ENCODE measurements at places on chromosomes 4 and X. TPM values are rescaled to one million over a fixed set of nuclear protein-coding genes. Genes with fewer than 3 reads are reported as not detected.

DNA sequence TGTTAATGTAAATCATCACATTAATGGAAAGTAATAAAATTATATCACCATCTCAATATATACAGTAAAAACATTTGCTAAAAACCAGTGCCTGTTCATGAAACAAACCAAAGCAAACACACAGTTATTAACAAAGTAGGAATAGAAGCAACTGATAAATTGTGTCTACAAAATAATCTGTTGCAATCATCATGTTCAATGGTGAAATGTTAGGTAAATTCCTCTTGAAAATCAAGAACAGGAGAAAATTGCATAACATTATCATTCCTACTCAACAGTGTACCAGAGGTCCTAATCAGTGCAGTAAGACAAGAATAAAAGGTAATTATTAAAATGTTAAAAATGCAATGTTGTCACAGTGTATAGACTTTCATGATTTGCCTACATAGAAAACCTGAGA lies 252.3 kb downstream of the TEX13A start:
- no peak for DNase-seq

DNA sequence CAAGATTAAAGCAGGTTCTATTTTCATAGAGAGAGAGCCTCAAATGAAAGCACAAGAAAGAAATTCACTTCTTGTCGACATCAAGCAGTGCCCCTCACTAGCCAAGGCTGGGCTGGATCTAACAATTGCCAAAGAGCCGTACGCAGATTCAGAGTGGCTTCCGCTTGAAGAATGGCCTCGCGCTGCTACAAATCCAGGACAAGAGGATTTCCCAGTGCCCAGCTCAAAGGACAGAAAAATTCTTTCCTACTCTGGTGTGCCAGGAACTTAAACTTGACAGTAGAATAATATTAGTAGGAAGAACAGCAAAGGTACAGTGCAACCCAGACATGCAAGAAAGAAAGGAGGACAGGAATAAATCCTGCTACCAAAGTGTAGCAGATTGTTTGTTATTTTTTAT lies 56.5 kb upstream of the PPARGC1A start:
- peak; percentile 36 for DNase-seq

DNA sequence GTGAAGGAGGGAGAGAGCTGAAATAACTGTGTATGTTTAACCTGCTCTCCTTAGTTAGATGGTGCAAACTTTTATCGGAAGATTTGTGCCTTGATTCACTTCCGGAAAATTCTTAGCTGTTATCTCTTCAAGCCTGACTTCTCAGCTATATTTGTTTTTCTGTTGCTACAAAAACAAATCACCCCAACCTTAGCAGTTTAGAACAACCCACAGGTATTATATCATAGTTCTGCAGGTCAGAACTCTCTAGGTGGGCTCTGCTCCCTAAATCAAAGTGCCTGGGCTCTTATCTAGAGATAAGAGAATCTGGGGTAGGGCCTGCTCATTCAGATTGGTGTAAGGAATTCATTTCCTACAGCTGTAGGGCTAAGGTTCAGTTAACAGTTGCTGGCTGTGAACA lies 15.1 kb upstream of the CEP135 start:
- no peak for DNase-seq

GRCh38 chr4:39237179-39237578 lies 54.9 kb downstream of the WDR19 start:
- no peak for DNase-seq

Gene SPATA4
- not detected for total RNA-seq

- DNase-seq: no peak
Measured at GRCh38 chr4:30743897-30744296, 23.7 kb downstream of the PCDH7 start.

GRCh38 chr4:37604461-37604860 lies 81.7 kb downstream of the RELL1 start:
- peak; percentile 51 for DNase-seq

DNA sequence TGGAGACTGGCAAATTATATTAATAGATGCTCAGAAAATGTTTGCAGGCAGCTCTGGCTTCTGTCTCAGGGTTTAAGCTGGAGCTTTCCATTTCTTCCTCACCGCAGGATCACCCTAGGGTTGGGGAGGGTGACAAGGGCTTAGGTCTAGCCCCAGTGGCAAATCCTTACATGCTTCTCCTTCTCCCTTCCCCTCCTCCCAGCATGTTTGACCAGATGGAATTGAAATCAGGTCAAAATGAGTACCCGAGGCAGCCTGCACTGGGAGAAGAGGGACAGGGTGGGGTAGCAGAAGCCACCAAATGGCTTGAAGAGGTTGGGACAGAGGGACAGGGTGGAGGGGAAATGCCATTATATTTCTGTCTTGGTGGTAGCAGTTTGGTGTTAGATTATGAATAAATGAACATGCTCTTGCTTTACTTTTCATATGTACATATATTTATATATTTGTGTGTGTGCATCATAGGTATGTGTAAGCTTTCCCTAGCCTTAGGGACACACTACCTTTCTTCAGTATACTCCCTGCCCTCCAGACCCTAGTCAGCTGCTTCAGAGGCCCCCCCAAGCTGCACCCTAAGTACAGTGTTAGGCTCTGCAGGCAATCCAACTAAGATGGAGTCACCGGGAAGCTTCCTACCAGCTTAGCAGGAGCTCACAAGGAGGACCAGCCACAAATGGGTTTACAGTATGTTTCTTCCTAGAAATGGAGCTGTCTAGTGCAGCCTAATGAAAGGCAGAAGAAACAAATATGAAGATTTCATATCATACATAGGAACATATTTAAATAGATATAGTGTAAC lies 1.8 kb downstream of the TMEM35A start:
- no peak for DNase-seq

Gene N4BP2
- 8.2 TPM for total RNA-seq

DNA sequence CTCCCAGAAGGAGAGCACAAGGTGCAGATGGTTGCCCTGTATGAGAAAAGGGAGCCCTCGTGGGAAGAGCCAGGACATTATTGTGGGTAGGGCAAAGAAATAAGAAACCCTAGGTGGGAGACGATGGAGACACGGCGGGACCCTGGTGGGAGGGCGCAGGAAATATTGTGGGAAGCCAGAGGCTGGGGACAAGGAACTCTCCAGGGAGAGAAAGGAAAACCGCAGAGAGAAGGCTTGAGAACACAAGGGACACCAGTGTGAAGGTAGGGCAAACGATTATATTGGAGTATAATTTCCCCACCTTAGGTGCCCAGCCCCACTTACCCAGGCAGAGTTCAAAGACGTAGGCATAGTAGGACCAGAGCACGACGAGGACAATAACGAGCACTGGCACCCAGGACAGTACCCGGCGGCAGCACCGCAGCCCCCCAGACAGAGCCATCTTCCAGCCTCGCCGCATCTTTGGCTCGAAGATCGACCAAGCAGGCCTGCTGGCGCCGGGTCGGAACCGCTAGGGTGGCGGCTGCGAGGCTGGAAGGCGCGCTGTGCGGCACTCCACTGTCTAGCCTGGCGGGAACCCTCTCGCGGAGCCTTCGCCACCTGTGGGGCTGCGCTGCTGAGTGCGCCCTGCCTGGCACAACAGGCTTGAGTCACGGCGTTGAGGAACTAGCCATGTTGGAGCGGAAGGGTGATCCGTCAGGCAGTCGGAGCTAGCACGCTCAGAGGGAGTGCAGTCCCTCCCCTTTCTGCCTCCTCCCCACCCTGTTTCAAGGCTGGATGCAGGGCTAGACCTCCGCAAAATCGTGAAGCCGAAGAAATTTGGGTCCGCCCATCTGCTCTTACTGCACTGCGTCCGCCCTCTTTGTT lies at the start of gene ZDHHC15:
Gene ZDHHC15 (minus strand): TSS at position 473 of the 867 bp plus-strand sequence. CDS start 13 bp downstream, at position 460.
- peak; percentile 82 for DNase-seq

GRCh38 chr4:41360921-41361793 lies 104.4 kb downstream of the UCHL1 start:
- peak; percentile 35 for DNase-seq
